ENCODE measurements at places on chromosomes 3 and 15. TPM values are rescaled to one million over a fixed set of nuclear protein-coding genes. Genes with fewer than 3 reads are reported as not detected.

Gene TMEM207
- total RNA-seq: not detected

DNA sequence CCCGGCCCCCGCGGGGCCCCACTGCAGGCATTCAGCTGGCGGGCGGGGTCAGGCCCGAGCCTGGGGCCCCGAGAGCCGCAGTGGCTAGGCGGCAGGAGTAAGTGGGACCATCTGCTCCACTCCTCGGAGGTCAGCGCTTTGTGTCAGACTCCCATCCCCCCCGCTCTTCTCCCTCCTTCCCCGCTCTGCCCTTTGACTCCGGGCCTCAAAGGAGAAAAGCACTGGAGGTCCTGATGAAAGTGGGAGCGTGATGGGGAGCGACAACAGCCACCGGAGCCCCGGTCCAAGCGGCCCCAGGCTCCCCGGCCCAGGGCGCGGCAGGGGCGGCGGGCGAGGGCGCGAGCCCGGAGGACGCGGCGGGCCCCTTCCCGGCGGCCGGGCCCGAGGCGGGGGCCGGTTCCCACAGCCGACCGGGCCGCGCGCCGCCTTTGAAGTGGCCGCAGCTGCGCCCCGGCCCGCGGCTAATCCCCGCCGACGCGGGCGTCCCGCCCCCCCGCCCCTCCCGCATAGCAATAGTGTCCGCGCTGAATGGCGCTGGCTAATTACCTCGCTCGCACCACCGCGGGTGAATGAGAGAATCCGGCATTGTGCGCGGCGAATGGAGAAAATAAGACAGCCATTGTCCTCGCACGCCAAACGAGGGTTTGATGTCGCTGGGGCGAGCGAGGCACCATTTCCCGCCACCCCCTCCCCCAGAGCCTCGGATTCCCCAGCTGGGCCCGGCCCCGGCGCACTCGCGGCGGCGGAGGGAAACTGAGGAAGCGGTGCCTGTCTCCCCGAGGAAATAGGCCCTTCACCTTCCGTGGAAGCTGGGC, 22.4 kb downstream of the IGDCC3 start:
- DNase-seq: no peak

Gene MRAS
- total RNA-seq: 213 TPM

DNA sequence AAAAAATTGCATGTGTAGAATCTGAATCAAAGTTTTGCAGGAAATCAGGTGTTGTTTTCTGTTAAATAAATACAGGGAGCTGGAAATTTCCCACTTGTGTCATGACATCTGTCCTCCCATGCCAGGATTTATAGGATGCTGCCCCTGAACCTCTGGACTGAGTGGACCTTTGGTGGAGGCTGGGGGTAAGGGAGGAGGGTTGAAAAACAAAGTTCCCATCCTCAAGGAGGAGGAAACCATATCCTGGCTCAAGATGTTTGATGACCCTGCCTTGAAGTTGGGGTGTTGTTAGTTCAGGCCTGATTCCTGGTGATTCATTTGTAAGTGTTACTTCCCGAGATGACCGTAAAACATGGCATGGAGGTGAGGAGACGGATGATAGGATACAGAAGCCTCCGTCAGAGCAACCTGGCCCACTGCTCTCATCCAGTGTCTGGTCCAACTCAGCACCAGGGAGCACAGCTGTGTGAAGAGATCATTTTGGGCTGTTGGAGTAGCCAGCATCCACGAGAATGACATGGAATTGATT, 223.6 kb downstream of the CACNA2D3 start:
- no peak for DNase-seq

Gene MYD88
- total RNA-seq: 10.8 TPM

DNA sequence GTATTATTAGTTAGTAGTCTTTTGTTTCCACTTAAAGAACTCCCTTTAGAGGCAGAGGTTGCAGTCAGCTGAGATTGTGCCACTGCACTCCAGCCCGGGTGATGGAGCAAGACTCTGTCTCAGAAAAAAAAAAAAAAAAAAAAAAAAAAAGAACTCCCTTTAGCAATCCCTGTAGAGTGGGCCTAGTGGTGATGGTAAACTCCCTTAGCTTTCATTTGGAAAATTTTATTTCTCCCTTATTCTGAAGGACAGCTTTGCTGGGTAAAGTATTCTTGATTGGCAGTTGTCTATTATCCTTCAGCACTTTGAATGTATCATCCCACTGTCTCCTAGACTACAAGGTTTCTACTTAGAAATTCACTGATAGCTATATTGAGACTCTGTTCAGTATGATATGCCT, 46.0 kb downstream of the RPL39L start:
- no peak for DNase-seq

DNA sequence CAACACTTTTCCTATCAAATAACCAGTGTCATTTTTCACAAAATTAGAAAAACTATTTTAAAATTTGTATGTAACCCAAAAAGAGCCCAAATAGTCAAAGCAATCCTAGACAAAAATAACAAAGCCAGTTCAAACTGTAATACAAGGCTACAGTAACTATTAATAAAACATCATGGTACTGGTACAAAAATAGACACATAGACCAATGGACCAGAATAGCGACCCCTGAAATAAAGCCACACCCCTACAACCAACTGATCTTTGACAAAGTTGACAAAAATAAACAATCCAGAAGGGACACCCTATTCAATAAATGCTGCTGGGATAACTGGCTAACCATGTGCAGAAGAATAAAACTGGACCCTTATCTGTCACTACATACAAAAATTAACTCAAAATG, 19.9 kb downstream of the TM4SF18 start:
- no peak for DNase-seq

Measured in left cardiac atrium (tissue), 4 donors.